Sigmoid colon (tissue), 7 donors: ENCODE measurements at places on chromosomes 5 and 9. TPM values are rescaled to one million over a fixed set of nuclear protein-coding genes. Genes with fewer than 3 reads are reported as not detected.

ZNF462 gene
- total RNA-seq: 24.4 TPM

CYLC2 gene
- not detected for total RNA-seq

DNA sequence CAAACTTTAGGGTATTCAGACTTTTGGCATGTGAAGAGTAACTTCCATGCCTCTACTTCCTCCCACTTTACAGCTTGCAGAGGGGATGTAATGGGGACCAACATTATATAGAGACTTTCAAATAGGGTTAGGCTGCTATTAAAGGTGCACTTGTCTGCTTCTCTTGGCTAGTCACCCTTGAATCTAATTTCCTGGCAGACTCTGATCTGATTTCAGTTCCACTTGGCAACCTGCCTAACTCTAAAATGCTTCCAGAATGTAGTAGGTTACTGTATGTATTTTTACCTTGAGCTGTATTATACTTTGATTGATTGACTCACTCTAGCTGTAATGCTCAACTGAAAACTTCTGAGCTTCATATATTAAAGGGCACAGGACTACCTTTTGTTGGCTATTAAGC is 693.4 kb downstream of the KCTD16 start:
- DNase-seq: no peak

- DNase-seq: peak; percentile 66
Observed at GRCh38 chr5:673831-674629, 19.1 kb downstream of the TPPP start.

DNA sequence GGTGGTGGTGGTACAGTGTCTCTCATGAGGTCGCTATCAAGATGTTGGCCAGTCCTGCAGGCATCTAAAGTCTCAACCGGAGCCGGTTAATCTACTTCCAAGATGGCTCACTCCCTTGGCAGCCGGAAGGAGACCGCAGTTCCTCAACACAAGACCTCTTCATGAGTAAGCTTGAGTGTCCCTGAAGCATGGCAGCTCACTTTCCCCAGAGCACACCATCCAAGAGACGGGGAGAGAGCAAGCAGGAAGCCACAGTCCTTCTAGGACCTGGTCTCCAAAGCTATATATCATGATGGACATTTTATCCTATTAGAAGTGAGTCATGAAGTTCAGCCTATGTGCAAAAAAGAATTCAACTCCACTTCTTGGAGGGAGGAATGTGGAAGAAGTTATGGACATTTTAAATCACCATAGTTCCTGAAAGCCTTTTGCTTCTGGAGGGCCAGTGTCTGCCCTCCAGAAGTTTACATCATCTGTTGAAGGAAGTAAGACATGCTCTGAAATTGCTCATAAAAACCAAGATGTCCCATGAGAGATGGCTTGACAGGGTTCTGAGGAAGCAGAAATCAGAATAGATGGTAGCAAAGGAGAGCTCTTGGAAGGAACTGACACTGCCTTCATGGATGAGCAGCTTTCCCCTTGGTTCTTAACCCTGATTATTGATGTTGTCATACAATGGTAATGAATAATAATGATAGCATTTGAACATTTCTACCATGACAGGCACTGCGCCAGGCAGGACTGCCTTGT is 21.3 kb downstream of the GALNT10 start:
- no peak for DNase-seq

- no peak for DNase-seq
Observed at GRCh38 chr5:33888587-33888986, 3.2 kb downstream of the ADAMTS12 start.

GRCh38 chr5:74432721-74433120 is 207.8 kb downstream of the ENC1 start:
- no peak for DNase-seq
